ENCODE measurements at places on chromosomes 7 and 10.

DNA sequence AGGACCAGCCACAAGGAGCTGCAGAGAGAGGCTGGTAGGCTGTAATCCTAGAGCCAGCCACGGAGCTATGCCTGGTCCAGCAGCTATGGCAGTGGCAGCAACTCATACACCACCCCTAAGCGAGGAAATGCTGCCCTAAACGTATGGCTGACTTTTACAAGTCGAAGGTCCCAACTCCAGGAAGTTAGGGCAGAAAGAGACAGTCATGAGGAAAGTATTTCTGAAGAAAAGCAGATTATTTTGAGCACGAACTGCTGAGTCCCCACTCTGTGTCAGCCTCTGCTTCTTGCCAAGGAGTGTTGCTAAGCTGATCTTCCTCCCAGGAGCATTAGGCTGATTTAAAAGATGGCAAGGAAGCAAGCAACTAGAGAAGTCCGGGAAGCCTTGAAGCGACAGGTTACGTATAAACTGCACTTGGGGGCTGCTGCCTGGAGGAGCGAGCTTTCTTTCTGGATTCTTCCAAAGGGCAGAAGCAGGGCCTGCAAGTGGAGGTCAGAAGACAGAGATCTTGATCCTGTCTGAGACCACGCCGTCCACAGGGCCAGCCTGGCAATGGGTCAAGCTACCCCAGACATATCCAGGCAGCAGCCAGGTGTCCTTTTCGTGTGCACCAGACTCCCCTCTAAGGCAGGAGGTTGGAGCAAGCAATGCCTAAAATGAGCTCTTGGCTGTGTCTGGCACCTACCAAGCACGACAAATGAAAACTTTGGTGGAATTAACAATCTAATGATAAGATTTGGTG, 39.4 kb downstream of the PLXNA4 start:
- no peak for DNase-seq

- no peak for DNase-seq
Measured at GRCh38 chr7:129845972-129846327, 106.8 kb downstream of the UBE2H start.

GRCh38 chr7:69864274-69864673, 266.0 kb downstream of the AUTS2 start:
- DNase-seq = no peak

GRCh38 chr10:54908019-54908418, 107.0 kb upstream of the PCDH15 start:
- no peak for DNase-seq

- DNase-seq = no peak
Measured at GRCh38 chr7:39582536-39582935, 16.3 kb downstream of the YAE1 start.

DNA sequence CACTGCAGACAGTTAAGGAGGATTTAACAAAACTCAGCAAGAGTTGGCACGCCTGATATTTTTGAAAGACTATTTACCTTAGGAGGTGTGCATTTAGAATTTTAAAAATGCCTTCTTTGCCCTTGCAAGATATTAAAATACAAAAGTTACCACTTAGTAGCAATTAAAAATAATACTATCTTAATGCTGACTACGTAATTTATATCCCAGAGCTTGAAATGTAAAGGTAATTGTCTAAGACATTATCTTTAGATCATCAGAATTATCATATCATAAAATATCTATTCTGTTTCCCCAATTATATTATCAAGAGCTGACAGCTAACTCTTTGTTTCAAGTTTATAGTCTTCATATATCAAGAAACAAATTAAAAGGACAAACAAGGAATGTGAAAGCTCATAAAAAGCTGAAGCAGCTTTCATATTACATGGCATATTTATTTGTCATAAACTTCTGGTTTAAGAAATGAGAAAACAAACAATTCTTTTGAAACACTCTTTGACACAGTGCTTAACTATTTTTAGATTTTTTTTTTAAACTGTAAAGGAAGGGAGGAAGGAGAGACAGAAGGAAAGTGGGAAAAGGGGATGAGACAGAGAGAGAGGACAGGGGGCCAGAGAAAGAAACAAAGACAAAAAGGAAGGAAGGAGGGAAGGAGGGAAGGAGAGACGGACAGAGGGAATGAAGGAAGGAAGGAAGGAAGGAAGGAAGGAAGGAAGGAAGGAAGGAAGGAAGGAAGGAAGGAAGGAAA, 73.5 kb downstream of the RTKN2 start:
- no peak for DNase-seq

- DNase-seq = no peak
Measured at GRCh38 chr10:5163487-5163886, 21.5 kb downstream of the AKR1C8 start.

DNA sequence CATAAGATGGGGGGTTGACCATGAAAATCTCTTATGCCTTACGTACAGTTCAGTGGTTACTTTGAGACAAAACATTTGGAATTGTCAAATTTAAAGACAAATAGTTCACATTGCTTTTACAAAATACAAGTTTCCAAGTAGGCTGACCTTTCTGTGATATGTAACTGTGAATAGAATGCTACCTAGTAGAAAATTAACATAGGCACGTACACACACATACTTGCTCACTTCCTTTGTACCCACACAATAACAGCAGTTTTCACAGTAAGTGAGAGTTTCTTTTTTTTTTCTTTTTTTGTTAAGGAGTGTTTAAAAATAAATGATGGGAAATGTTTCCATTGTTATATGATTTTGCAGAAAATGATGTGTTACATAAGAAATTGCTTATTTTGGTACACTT, 53.3 kb upstream of the SP8 start:
- no peak for DNase-seq

DNA sequence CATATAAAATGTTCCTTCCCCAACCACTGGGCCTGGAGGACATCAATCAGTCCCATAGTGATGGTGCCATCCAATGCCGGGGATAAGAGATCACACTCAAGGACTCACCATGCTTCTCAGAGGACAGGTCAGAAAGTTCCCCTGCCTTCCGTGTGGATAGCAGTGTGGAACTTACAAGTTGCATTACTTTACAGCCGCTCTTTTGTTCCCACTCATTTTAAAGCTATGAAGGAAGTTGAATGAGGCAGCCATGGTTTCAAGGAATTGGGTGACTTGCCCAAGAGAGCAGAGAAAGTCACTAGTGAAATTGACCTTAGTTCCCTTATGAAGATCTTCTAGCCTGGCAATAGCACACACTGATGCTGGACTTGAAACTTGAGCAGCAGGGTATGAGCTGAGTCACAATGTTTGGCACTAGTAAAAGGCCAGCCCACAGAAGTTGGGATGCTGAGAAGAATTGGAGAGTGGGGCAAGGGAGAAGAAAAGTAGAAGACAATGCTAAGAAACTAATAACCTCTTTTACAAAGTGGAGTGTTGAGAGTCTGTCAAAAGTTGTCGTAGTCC, 78.7 kb downstream of the CXCL12 start:
- DNase-seq = no peak

DNA sequence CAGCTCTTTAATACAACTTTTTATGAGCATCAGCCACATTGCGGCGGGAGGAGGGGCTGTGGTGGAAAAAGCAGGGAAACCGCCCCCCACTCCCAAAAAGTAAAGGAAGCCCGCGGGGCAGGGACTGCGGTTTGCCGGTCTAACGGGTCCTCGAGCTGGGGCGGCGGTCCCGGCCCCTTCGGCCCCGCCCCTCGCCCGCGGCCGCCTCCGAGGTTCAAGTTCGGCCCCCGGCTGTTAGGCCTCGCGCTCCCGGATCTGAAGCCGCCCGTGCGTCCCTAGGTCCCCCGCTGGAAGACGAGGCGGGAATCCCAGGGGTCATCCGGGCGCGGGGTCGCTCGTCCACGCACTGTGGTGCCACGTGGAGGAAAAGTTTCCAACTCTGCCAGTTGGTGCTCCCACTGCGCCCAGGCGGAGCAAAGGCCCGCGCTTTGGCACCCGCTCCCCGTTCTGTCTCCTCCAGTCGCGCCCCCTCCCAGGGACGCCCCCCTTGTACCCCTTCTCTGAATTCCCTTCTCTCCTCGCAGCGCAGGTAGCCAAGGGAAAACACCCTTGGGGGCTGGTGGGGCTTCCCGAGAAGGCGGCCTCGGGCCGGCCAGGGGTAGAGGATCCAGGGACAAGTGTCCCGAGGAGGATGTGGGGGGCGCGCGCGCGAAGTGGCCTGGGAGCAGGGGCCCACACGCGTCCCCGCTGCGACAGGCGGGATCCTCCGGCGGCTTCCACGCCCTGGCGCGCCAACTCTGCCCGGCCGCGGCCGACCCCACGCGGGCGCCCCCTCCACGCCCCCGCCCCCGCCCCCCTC, 798 bp upstream of the AUTS2 start:
- peak; percentile 34 for DNase-seq

GRCh38 chr7:151381348-151382078, 28.3 kb downstream of the WDR86 start:
- DNase-seq = peak; percentile 34

DNA sequence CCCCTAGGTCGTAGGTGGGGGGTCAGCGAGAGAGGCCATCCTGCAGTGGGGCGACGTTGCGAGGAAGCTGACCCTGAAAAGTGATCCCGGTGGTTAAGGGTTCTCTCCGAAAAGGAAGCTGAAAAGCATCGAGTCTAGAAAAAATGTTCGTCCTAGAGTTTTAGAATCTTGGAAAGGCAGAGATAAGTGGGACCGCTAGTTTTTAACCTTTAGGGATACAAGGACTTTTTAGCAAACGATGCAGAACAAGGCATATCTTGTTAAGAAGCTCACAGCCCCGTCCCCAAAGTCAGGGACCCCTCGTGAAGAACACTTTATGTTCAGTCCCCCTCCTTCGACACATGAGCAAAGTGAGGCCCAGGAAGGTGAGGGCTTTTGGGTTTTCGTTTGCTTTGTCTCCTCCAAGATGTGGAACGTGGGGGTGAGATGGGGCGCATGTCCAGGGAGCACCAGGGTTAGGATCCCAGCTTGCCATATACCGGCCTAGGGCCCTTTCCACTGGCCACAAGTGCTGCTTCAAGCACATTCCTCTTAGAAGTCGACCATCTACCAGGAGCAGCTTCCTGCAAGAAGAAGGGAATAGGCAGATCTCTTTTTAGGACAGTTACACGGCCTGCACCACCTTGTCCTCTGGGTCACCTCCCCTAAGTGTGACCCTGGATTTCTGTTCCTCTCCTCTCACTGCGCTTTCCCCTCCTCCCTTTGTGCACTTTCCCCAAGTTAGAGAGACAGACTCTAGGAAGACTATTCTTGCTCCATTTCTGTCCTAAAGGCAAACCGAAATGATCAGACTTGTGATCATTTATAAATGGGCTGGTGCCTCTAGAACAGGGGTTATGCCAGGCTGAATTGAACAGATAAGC, 969 bp downstream of the SLC35G1 start:
- no peak for DNase-seq

DNA sequence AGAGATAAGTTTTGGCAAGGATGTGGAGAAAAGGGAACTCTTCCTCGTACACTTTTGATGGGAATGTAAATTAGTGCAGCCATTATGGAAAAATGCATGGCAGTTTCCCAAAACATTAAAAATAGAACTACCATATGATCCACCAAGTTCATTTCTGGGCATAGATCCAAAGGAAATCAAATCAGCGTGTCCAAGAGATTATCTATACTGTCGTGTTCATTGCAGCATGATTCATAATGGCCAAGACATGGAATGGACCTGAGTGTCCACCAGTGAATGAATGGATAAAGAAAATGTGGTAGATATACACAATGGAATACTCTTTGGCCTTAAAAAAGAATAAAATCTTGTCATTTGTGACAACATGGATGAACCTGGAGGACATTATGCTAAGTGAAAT, 70.3 kb upstream of the RSU1 start:
- DNase-seq = no peak

DNA sequence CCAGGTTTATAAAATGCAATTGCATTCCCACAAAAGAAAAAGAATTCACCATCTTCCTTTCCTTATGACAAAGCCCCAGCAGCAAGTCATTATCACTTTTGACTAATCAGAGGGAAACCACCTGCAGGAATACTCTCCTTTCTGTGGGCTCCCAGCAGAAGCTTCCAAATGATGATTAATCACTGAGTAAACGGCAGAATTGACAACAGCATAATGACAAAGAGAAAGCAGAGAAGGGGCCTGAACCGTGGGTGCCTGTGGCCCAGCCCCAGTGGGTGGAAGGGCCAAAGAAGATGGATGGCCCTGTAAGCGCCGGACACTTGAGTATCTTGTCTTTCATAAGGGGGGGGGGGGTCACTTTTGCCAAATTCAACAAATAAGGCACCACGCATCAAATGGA, 152.4 kb upstream of the NRBF2 start:
- no peak for DNase-seq

DNA sequence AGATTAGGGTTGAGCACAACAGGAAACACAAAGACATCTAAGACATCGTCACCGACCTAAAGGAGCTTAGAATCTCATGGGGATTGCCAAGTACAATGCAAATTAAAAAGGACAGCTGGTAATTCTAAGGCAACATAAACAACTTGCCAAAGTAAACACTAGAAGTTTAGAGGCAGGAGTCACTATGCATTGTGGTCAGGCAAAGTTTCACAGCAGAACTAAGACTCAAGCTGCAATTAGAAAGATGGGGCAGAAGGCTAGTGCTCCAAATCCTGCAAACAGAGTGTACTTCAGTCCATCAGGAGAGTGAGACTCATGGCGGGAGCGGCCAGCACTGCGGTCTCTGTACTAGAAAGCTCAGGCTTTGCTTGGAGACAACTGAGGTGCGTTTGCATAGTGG, 52.7 kb downstream of the HIPK2 start:
- DNase-seq = no peak

DNA sequence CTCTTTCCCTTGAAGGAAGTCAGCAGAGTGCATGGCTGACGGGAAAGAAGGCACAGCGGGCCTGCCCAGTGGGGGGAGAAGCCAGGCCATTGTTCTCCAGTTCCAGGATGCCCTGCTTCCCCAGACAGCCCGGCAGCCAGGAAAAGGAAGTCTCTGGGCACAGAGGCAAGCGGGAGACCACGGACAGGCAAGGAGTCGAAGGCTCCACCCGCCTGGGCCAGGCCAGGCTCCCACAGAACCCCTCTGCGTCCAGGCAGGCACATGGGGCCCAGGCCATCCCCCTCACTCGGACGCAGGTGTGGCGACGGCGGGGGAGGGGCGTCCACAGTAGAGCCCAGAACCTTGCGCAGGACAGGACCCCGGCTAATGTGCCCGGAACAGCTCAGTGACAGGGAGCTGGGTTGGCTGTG, 8.7 kb downstream of the GPR146 start:
- no peak for DNase-seq

GRCh38 chr7:150978126-150978789, at the start of gene KCNH2:
TSS of gene KCNH2 (minus strand) at chr7:150978321. CDS start at chr7:150977913, 408 bp downstream.
- DNase-seq = no peak

GRCh38 chr10:132462463-132463332, 65.7 kb downstream of the PWWP2B start:
- no peak for DNase-seq

GRCh38 chr7:152640829-152641228, 35.1 kb downstream of the XRCC2 start:
- no peak for DNase-seq

- no peak for DNase-seq
Measured at GRCh38 chr7:155871211-155871610, 58.9 kb upstream of the SHH start.

GRCh38 chr10:80202934-80203834, 2.2 kb downstream of the ANXA11 start:
- DNase-seq = peak; percentile 56

DNA sequence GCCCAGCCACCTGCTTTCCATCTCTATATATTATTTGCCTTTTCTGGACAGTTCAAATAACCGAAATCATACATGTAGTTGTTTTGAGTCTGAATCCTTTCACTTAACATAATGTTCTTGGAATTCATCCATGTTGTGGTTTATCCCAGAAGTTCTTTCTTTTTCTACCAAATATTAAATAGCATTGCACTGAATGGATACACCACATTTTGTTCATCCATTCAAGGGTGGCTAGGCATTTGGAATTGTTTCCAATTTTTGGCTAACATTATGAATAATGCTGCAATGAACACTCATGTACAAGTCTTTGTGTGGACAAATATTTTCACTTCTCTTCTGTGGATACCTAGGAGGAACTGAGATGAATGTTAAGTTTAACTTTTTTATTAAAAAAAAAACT, 18.0 kb downstream of the DNAJC1 start:
- no peak for DNase-seq

Data from stimulated activated naive B cell treated with anti-CD40 and anti-IgM and Interleukin-4, amounts not matched to agents 10 μg/mL and 1 μg/mL and 100 μg/mL, for 72 hours (primary cell).